ENCODE measurements at places on chromosomes 3 and 15.

- no peak for DNase-seq
Observed at GRCh38 chr3:49805367-49805782, 2.3 kb downstream of the INKA1 start.

GRCh38 chr3:96961576-96961975 is 147.2 kb downstream of the EPHA6 start:
- DNase-seq = no peak

DNA sequence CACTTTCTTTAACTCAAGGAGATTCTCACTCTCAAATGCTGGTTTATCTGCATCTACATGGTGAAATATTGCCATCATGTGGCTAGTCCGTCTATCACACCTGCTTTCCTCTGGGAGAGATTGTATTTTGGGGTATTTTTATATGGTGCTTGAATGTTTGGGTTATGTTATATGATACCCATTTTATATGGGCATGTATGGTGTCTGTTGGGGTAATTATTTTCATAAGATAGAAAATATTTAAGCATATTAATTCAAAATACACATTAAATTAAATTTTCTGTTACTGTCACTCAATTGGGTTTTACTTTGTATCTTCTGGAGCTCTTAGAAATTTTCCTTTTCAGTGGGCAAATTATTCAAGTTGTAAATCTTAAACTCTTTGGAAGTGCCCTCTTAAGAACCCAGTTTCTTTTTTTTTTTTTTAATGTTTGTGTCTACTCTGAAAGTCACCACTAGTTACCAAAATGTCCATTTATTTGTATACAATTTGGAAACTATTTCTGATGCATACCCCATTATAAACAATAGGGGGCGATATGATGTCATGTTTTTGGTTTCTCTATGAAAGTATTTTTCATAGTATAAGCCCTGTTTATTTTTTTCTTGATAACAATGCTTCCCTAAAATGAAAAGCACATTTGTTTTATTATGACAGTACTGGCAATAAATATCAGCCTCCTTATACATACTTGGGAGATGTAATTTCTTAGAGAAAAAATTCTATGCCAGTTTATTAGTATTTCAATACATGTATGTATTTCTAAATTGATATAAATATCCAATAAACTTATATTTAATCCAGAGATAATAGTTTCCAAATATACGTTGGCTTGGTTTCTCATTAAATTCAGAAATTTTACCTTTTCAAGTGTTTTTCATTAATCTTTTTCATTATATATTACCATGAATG is 36.1 kb upstream of the PLSCR5 start:
- no peak for DNase-seq

DNA sequence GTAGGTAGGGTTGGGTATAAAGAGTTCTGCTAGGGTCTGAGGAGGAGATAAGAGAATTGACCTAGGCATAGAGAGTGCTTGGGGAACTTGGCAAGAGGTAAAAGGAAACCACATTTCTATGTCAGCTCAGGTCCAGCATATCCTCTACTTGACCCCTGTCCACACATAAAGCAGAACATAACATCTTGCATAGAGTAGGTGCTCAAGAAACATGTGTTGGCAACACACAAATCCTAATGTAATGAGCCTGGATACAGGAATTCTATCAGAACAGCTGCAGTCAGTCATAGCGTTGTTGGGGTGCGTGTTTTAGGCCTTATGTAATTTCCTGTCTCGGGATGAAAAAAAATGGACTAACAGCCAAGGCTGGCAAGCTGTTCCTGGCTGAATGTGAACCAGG is 35.0 kb upstream of the PLCL2 start:
- DNase-seq = no peak

All from glutamatergic neuron (in vitro differentiated cells).